Stimulated activated CD8-positive, alpha-beta memory T cell treated with anti-CD3 and anti-CD28 coated beads, Interleukin-4, amount 100 ng/mL, for 1 hour (primary cell): ENCODE measurements at places on chromosomes 5 and 9.

DNA sequence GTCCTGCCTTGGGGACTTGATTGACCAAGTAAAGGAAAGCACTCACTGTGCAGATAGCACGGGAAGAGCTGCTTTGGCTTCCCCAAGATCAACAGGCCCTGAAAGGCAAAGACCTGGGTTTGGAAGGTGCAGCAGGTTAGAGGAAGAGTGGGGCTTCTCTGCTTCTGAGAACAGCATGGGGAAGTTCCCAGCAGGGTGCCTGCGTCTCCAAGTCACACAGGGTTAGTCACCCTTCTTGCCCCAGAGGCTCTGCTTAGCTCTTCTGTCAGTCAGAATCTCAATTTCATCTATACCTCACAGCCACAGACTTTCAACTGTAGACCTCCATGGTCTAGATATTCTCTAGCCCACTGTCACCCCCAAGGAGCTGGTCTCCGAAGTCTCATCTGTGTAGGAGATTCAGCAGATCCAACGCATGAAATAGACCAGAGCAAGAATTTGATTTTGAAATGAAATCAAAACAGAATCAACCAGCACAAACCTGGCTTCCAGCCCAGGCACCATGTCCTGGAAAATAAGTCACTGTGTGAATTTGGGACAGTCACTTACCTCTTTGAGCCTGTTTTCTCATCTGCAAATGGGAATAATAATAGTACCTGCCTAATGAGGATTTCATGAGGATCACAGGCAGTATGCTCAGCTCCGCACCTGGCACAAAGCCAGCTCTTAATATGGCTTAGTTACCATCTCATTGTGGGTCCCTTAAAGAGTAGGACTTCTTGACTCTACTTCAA lies 64.0 kb downstream of the SFXN1 start:
- DNase-seq: no peak

GRCh38 chr9:34203275-34203991 lies 24.6 kb downstream of the UBAP1 start:
- no peak for DNase-seq

DNA sequence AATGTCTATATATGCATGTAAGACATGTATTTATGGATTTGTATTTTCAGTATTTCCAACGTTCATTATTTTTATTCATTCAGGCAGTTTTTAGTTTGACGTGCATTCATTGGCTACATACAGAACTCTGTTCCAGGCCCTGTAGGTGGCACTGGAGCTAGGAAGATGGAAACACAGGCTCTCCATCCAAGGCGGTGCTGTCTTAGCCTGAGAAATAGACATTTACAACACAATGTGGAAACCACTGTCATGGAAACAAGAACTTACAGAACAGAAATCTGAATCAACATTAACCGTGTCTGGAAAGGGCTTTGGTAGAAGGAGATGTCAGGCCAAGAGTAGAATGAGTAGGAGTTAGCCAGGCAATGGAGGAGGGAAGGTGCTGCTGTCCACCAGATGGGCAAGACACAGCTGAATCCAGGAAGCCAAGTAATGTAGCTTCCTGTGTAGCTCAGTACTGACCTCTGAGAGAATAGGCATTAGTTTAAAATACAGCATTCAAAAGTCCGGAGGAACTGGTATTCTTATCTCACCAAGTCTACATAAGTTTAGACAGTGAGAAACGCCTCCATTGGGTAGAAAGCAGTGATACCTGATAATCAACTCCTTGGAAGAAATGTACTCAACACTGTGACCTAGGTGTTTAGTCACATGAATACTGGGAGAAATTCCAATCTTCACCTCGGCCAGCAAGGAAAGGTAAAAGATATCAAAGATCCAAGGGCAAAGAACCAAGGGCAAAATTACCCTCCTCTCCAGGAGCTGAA lies 388.6 kb upstream of the CDH6 start:
- DNase-seq: no peak

- no peak for DNase-seq
These were observed 11.4 kb downstream of the OTULIN start for GRCh38 chr5:14675865-14676300.

DNA sequence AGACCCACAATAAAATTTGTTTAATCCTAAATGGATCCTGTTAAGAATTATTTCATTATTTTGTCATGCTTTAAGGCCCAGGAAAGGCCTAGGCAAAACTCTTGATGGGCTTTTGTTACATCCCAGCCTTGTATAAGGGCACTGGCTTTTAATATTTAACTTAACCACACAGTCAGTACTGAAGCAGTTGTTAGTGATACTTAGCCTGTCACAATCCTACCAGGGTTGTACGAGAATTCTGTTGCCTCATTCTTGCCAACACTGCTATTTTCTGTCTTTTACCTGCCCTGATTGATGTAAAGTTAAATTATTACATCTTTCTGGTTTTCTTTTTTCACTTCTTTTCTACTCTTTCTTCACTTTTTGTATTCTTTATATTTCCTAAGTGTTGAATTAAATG lies 10.9 kb downstream of the ZNF169 start:
- no peak for DNase-seq

- DNase-seq: no peak
These were observed 14.4 kb upstream of the HRCT1 start for GRCh38 chr9:35891646-35892045.

GRCh38 chr5:164663198-164663989 lies 1158.0 kb downstream of the MAT2B start:
- DNase-seq: no peak

DNA sequence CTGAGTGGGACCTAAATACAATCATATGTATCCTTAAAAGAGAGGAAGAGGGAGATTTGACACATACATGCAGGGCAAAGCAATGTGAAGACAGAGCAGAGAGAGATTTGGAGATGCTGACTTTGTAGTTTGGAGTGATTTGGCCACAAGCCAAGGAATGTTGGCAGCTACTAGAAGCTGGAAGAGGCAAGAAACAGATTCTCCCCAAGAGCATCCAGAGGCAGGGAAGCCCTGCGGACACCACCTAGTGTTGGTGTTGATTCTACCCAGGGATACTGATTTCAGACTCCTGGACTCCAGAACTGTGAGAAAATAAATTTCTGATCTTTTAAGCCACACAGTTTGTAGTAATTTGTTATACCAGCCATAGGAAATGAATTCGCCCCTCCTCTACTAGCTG lies 64.9 kb upstream of the OSMR start:
- DNase-seq: no peak

DNA sequence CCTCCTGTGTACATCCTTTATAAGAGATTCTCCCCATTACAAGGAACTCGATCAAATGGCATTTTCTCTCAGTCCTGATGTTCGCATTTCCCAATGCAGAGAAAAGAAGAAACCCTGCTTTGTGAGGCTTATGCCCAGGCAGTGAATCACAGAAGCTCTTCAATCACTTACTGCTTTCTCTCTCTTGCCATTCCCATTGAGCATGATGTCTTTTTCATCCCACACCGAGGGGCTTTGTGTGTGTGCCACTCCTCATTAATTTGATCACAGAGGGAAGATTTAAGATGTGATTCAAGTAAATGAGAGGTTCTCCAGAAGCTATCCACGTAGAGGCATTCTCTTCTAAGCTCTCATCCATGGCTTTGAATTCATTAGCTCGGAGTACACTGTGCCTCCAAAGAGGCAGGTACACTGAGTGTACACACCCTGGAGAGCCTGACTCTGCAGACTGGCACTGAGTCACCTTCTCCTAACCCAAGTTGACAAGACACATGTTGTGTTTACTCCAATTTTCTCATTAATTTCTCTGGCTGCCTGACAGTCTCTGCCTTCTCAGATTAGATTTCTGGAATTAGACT lies 45.4 kb downstream of the MFAP3 start:
- no peak for DNase-seq

GRCh38 chr9:122020398-122020797 lies 72.7 kb downstream of the TTLL11 start:
- DNase-seq: no peak

DNA sequence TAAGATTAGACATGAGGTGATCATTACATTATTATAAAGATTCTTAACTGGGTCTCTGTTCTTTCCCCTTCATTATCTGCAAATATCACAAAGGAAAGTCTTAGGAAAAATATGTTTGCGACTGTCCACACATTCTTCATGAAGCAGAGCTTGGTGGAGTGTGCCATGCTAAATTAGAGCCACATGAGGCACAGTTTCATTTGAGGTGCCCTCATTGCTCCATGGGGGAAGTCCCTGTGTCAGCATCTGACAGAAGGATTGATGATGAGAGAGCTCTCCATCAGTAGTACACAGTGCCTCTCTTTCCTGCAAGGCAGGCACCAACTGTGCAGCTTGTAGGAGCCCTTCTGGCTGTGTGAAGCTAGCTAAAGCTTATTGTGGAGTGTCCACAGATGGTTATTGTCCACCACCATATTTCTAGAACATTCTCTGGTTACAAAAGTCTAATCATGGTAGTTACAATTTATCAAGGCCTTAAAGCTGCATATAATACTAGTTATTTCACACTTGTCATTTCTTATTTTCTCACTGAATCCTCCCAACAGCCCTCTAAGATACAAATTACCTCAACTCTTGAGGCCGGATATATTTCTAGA lies 63.9 kb downstream of the C9orf152 start:
- no peak for DNase-seq

DNA sequence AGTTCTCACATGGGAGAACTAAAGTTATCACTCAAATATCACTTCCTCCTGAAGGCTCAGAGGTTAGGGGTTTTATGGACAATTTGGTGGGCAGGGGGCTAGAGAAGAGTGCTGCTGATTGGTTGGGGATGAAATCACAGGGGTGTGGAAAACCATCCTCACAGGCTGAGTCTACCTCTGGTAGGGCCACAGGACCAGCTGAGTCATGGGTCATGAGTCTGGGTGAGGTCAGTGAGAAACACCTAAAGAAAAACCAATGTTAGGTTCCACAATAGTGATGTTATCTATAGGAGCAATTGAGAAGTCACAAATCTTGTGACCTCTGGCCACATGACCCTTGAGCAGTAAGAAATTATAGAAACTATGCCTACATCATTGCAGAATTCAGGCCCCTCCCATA lies 203.3 kb upstream of the TARS1 start:
- DNase-seq: no peak

DNA sequence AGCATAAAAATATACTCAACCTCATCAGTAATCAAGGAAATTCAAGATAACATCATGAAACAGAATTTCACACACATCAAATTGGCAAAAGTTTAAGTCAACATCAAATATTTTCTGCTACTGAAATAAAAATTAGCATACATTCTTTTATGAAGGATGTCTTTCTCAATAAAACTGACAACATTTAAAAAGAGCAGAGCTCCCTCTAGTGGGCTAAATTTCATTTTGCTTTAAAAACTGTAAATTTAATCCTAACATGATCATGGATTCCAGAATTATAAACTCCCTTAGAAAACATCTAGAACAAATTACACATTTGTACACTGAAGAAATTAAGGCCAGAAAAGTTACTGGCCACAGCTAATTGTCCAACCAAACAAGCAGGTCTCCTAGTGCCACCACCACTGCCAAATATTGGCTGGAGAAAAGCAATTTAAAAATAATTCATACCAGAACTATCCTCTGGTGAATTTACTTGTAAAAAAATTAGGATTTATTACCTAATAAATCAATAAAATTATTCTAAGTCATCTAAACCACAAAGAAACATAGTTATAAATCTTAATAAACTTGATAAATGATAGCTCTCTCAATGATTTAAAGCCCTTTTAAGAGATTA lies 31.2 kb downstream of the DEPDC1B start:
- DNase-seq: no peak

DNA sequence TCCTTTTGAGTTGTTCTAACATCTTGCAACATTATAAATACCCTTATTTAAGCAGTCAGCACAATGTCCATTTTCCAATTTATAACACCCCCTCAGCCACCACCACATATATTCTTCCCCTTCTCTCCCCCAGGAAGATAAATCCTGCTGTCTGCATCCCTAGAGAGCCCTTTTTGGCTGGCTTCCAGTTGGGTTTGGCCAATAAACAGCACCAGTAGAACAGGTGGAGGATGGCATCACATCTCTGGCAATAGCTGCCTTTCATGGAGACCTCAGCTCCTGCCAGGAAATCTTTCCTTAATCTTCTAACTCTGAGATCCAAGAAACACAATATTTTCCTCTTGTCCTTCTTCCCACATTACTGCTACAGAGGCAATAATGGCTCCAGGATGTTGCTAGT lies 53.7 kb downstream of the TRIM36 start:
- DNase-seq: no peak

DNA sequence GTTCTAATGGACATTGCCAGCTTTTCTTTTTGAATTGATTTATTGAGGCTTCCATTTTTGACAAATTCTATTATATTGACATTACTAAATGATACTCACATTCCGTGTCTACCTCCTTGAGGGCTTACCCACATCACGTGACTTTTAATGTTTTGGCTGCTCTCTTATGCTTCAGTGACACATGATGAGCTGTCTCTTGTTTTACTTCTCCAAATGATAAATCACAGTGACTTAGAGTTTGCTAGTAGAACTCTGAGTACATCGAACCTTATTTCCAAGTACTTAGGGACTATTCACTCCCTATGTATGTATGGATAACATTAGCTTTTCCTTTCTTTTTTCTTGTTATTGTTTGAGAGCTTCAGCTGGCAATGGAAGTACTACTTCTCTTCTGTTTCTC lies 169.8 kb upstream of the KCNN2 start:
- DNase-seq: no peak

DNA sequence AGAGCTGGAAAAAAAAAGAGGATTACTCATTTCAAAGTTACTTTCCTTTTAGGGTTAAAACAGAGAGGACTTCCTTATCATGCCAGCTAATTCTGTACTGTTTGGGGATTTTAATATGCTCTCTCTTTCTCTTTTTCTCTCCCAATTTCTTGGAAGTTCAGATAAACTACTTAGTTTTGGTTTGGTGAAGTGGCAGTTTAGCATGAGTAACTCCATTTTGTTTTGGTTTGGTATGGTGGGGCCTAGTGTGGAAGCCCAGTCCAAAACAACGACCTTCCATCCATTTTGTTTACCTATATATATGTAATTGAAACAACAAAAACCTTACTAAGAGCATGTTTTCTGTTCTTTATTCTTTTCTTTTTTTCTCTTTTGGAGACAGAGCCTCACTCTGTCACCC lies 3.7 kb upstream of the BSPRY start:
- DNase-seq: no peak

DNA sequence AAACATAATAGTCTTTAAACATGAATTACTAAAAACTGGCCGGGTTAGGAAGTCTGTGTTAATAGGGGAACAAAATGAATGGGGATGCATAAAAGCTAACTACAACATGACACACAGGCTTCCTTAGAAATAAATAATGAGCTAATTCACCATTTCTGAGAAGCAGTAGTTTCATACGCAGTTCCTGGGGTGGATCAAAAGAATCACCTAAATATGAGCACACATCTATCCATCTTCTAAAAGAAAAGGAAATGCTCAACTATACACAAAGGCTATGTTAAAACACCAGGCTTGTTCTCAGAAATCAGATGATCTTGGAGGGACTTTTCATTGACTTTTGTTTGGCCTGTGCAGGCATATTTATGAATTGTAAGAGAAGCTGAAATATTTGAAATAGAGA lies 373.0 kb downstream of the ARRDC3 start:
- DNase-seq: no peak

- no peak for DNase-seq
These were observed 75.0 kb downstream of the NIPSNAP3B start for GRCh38 chr9:104838958-104839357.

GRCh38 chr5:136084698-136085097 lies 47.9 kb upstream of the SMAD5 start:
- no peak for DNase-seq

GRCh38 chr9:34986540-34987047 lies 3.0 kb upstream of the DNAJB5 start:
- DNase-seq: no peak

- DNase-seq: no peak
These were observed 27.3 kb upstream of the FER start for GRCh38 chr5:108720391-108720790.

- DNase-seq: no peak
These were observed 512.3 kb upstream of the DAP start for GRCh38 chr5:11273180-11273903.

GRCh38 chr5:9069650-9070049 lies 476.2 kb downstream of the SEMA5A start:
- no peak for DNase-seq
